ENCODE measurements at places on chromosomes 12 and 14. TPM values are rescaled to one million over a fixed set of nuclear protein-coding genes. Genes with fewer than 3 reads are reported as not detected.

The BIN2 gene
- 42.7 TPM for polyA plus RNA-seq

The PRIMA1 gene
- polyA plus RNA-seq: not detected

DNA sequence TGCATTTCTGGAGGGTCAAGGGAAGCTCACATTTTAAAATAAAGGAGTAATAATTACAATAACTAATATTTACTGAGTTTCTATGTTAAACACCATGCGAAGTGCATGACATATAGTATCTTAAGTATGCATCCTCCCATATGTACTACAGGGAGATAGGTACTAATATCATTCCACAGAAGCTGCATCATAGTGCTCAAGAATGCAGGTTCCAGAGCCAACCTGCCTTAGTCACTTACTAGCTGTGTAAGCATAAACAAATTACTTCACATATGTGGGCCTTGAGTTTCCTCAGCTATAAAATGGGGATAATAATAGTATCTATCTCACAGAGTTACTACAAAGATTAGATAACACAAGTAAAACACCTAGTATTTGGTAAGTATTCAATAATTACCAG, 18.3 kb downstream of the ARMH4 start:
- no peaks in the 10 kb centered on the region for H3K4me1 ChIP-seq
- H3K36me3 ChIP-seq: no peaks in the 10 kb centered on the region
- no peak for DNase-seq
- H3K27me3 ChIP-seq: no peaks in the 10 kb centered on the region
- H3K27ac ChIP-seq: no peak overlapping the region

DNA sequence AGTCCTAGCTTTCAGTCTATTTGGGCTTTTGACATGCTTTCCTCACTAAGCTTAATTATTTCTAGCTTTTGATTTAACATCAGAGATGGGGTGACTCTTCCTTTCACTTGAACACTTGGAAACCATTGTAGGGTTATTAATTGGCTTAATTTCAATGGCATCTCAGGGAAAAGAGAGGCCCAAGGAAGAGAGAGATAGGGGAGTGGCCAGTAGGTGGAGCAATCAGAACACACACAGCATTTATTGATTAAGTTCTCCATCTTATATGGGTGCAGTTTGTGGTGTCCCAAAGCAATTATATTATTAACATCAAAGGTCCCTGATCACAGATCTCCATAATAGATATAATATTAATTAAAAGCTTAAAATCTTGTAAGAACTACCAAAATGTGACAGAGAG, 1466.1 kb upstream of the SEL1L start:
- no peak for DNase-seq
- no peak overlapping the region for H3K27ac ChIP-seq
- no peaks in the 10 kb centered on the region for H3K36me3 ChIP-seq
- H3K4me1 ChIP-seq: no peaks in the 10 kb centered on the region
- no peaks in the 10 kb centered on the region for H3K27me3 ChIP-seq

GRCh38 chr12:70365398-70365647, 767 bp upstream of the KCNMB4 start:
- H3K36me3 ChIP-seq: no peaks in the 10 kb centered on the region
- H3K27ac ChIP-seq: no peak overlapping the region
- peak overlapping the region; percentile 73 for H3K4me3 ChIP-seq
- peaks cover 5% of the 10 kb centered on the region for H3K27me3 ChIP-seq
- no peak for DNase-seq
- H3K4me1 ChIP-seq: peaks cover 15% of the 10 kb centered on the region

The RNASE3 gene
- not detected for polyA plus RNA-seq

The NUMB gene
- polyA plus RNA-seq: 55.1 TPM

Data from GM12878 (cell line).